Stimulated activated CD8-positive, alpha-beta memory T cell treated with anti-CD3 and anti-CD28 coated beads, Interleukin-4, amount 100 ng/mL, for 1 hour (primary cell): ENCODE measurements at places on chromosomes 16 and 17.

- DNase-seq: no peak
Observed at GRCh38 chr17:82775001-82775823, 23.3 kb downstream of the TBCD start.

DNA sequence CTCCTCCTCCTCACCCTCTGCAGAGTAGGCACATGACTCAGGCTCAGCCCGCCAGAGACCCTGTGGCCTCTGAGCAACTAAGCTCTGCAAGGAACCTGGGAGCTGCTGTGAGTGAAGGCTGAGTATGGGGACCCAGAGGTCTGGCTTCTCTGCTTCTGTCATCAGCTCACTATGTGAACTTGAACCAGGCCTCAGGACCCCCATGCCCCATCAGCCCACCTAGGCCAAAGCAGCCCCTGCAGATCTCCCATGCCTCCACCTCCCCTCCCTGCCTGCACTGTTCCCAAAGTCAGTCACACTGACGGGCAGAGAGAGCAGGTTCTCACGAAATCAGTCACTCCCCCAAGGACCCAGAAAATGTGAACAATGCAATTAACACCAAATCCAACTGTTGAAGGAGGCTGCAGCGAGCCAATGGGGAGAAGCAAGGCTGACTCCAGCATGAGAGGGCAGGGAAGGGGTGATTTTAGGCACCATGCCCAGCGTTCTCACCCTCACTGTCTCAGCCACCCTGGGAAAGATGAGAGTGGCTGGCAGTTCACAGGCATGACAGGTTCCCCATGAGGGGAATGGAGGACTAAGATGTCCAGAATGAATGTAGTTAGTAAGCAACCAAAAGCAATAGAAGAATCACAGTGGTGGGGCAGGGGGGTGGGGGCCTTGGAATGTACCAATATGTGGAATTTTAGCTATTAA is 60.6 kb downstream of the BEAN1 start:
- no peak for DNase-seq

DNA sequence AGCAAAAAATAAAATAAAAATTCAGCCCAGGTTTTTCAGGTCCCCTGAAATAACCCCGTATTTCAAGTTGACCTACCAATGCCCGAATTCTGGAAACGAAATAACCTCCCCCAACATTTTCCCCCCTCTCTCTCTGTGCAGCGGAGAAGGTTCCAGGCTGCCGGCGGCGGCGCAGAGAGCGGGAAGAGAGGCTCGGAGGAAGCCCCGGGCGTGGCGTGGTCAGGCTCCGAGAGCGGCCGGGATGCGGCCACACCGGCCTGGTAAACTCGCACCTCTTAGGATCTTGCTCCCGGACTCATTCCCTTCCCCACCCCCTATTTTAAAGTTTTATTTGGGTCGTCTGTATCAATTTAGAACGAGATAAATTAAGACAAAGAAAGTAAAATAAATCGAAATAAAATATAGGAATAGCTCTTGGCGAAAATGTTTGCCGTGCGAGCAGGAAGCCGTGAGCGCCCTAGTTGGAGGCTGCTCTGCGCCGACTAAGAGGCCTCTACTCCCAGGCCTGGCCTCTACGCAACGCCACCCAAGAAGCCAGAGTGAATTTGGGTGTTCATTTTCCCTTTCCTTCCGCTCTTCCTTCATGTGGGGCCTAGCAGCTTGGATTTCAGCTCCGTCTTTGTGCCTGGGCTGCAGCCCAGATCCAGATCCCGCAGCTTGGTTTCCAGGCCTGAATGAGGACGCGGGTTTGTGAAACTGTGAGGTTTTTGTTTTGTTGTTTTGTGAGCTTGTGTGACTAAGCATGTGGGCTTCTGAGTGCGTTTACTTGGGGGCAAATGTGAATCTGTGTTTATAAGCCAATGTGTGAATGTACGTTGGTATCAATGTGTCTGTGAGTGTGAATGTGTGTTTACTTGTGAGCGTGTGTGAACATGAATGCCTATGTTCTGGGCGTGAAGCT is 1.5 kb upstream of the HOXB6 start:
- DNase-seq: no peak

- no peak for DNase-seq
Observed at GRCh38 chr16:10978871-10979446, 34.6 kb downstream of the CLEC16A start.
